EL (cell line): ENCODE measurements at places on chromosomes 4 and X.

- no peak for DNase-seq
Measured at GRCh38 chr4:135963009-135963408, 1569.3 kb downstream of the PCDH18 start.

DNA sequence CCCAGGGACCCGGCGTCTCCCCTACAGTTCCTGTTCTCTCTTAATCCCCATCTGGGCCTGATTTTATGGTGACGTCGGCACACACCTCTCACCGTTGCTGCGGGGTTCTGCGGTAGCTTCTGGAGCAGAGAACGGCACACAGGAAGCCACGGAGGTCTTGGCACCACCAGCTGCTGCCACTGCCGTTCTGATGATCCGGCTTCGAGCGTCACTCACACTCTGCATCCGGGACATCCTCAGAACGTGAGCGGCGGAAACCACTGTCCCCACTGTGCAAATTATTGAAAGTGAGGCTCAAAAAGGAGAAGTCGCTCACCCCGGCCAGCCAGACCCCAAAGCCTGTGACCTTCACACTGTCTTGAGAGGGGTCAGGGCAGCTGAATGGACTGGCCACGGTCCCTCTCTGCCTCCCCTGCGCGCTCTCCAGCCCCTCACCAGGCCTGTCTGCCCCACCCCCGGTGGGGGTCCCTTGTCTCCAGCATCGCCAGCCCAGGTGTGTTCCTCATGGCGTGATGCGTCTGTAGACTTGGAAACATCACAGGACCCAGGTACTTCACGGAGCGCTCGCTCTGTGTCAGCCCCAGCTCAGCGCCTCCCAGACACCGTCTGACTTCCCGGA, 201.1 kb downstream of the AFAP1 start:
- no peak for DNase-seq

DNA sequence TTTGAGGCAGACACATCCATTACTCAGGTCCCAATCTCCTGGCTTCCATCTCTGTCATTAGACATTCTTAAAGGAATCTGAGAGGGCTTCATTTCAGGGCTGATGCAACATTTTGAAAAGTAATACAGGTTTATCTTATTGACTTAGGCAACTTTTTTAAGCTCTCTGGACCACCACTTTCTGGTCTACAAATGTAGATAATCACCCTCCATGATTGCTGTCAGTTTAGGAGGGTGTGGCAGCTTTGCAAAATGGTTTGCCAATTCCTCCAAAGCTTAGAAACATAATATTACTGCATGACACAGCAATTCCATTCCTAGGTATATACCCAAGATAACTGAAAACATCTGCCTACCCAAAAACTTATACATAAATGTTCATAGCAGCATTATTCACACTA, 77.6 kb downstream of the ARHGAP6 start:
- no peak for DNase-seq

GRCh38 chr4:120053911-120054310, 12.7 kb downstream of the MAD2L1 start:
- no peak for DNase-seq

DNA sequence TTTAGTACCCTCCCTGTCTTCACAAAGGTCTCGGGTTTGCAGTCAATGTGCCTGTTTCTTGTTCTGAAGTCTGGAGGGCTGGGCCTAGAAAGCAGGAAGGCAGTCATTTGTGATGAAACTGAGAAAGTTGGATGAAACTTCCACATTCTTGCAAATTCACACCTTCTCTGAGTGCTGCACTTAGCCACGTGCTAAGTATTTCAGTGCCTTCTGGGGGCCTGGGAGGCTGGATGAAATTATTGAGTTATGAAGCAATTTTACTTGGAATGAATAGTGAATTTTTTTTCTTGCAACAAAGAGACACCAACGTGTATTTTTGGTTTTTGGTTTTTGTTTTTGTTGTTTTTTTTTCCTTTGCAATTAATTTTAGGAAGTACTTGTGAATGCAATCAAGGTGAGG, 71.2 kb downstream of the MSX1 start:
- no peak for DNase-seq

GRCh38 chr4:6200922-6201362, 593 bp upstream of the JAKMIP1 start:
- no peak for DNase-seq

- peak; percentile 83 for DNase-seq
Measured at GRCh38 chr4:122764821-122765215, 32.3 kb downstream of the BBS12 start.

DNA sequence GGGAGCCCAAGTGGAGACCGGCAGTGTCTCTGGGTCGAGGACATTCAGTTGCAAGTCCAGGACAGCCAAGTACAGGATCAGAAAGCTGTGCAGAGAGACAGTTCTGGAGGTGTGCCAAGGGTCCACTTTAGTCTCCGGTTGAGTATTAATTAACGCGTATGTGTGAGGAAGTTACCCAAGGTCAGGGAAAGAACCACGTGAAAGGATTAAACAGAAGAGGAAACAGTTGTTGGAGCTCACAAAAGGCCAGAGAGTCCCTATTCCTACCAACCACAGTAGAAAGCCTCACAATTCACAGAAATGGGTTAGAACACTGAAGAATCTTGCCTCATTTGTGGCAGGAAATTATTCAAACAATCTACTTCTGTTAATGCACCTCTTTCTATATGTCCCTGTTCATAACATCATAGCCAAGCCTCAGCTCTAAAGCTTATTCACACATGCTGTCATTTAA, 17.9 kb upstream of the NSUN7 start:
- DNase-seq: no peak

DNA sequence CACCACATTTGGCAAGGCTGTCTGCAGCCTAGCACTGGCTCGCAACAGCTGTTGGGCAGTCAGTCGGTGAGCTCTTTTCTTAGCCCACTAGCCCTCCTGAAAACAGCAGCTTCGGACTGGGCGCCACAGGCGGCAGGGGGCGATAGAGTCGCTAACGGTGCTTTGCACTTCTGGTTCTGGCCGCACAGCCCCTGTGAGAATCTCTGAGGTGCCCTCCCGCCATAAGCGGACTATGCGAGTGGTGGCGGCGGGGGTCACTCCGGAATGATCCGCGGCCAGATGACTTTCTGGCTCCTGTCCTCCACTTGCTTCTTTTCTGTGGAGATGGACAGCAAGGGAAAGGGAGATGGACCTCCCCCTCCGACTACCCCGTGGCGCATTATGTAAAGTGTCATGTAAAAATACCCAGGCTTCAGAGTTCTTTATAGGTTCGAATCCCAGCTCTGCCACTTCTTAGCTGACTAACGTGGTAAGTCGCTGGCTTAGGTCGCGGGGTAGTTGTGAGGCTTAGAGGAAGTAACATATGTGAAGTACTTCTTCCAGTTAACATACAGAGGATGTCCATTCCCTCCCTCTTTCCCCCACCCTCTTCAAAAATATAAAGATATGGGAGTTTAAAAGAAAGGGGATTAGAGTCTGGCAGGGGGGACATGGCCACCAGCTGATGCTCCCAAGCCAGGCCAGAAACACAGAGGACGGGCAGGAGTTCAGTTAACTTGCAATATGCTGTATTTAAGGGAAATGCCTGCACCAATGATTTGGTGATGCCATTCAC, 11.0 kb downstream of the ARHGAP36 start:
- peak; percentile 3 for DNase-seq

GRCh38 chrX:129736491-129736890, 2.3 kb upstream of the XPNPEP2 start:
- no peak for DNase-seq

GRCh38 chr4:109729117-109729717, 653 bp downstream of the PLA2G12A start:
- DNase-seq: peak; percentile 21

GRCh38 chr4:35556387-35556786, 687.9 kb downstream of the ARAP2 start:
- no peak for DNase-seq

DNA sequence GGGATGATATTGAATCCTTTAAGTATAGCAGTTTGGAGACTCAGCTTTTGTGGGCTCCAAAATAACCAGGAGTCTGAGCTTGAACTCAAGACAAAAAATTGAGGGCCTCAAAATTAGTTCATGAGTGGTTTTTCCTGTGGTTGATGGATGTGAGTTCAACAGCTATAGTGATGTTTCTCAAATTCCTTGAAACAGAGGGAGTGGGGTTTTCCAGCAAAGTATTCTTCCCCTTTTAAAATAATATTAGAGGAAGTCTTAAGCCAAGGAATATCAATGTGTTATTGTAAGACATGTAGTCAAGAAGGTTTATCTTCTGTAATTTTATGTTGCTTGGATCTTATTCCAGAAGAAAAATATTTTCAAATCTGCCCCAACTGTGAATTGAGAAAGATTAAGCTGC, 10.6 kb downstream of the OTC start:
- DNase-seq: no peak

- DNase-seq: peak; percentile 46
Measured at GRCh38 chr4:176191974-176192373, 3.4 kb downstream of the SPATA4 start.

- no peak for DNase-seq
Measured at GRCh38 chr4:107747748-107748486, 27.9 kb upstream of the PAPSS1 start.

DNA sequence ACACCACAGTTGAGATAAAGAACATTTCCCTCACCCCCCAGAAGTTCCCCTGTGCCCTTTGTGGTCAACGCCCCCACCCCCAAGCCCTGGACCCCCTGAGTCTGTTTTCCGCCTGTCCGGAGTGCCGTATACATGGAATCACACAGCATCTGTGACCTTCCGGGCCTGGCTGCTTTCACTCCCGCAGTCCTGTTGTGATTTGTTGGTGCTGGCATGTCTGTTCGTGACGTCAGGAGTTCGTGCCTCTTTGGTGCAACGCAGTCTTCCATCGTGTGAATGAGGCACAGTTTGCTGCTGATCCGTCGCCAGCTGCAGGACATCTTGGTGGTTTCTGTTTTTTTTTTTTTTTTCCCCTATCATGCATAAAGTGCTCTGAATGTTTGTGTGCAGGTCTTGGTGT, 62.1 kb downstream of the PSAPL1 start:
- no peak for DNase-seq

DNA sequence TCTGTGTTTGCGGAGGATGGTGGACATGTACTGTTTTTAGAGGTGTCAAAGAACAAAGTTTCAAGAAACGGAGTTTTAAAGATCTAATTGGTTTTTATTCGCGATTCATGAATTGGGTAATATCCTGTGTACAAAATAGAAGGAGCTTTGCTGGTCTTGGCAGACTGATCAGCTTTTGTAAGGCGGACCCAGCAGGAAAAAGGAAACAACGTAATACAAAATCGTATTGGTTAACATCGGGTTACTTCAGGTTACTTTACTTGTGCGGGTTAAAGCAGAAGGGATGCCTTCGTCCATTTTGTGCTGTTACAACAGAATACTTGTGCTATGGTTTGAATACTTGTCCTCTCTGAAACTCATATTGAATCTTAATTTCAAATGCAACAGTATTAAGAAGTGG, 11.4 kb upstream of the NYX start:
- DNase-seq: no peak
